ENCODE measurements at places on chromosomes 2 and 18. TPM values are rescaled to one million over a fixed set of nuclear protein-coding genes. Genes with fewer than 3 reads are reported as not detected.

DNA sequence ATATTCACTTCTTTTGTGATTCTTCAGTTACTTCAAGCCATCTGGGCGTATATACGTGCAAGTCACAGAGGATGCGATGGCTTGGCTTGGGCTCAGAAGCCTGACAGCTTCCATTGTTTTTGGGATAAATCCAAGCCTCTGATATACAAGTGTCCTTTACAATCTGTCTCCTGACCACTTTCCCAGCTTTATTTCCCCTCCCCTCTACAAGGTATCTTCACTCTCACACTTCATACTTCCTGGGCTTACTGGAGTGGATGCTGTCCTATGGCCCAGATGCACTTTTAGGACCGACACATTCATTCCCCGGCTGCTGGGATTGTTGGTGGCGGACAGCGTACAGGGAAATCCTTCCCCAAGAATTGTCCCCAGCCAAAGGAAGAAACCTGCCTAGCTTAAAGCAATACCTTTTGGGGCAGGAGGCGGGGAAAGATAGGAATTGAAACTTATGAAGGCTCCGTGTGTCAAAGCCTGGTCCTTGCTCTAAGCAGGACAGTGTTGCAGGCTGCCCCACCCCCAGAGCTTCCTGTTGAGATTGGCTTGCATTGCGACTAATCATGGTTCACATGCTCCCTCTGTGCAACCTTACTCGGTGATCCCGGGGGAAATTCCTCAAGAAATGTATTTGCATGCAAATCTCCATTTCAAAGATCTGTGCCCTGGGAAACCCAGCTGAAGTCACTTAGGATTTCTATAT, 802.9 kb upstream of the ID2 start:
- no peak overlapping the region for H3K4me3 ChIP-seq
- H3K27me3 ChIP-seq, result peaks cover 10% of the 10 kb centered on the region
- H3K27ac ChIP-seq, result no peak overlapping the region
- H3K4me1 ChIP-seq, result peaks cover 6% of the 10 kb centered on the region

- no peak overlapping the region for H3K4me3 ChIP-seq
- H3K4me1 ChIP-seq, result no peaks in the 10 kb centered on the region
- no peak for DNase-seq
Observed at GRCh38 chr2:118903029-118903351, 39.0 kb upstream of the MARCO start.

DNA sequence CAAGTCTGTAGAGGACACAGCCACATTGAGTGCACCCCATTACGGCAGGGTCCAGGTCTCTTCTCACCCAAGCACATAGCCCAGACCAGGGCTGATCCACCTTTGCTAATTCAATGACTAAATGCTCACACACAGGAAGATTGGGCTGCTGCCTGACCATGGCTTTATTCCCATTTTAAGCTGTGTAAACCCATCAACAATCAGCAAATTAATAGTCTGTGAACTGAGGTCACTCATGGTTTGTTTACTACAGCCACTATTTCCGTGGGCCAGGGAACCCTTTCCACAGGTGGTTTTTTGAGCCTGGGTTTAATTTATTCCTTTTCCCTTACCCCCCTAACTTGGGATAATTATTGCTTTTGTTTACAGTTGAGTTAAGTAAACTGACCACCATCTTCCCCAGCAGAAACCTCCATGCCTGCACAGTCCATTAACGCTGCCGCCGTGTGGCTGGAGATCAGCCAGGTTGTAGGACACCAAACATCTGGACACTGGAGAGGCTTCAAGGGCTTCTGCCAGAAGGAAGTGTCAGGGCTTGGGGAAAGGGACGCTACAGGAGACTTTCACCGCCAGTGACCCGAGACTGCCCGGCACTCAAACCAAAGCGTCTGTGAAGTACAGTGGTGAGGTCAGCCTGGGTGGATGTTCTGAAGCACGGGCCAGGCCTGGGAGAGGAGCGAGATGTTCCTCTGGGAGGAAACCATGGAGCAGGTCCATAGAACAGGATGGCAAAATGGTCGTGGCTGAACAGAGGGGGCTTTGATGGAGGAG, 282.9 kb downstream of the DYSF start:
- no peak overlapping the region for H3K4me3 ChIP-seq
- no peak overlapping the region for H3K27ac ChIP-seq
- no peak for DNase-seq
- no peaks in the 10 kb centered on the region for H3K36me3 ChIP-seq
- H3K27me3 ChIP-seq, result peaks cover 5% of the 10 kb centered on the region

- no peak overlapping the region for H3K27ac ChIP-seq
- peaks cover 12% of the 10 kb centered on the region for H3K4me1 ChIP-seq
- H3K36me3 ChIP-seq, result peaks cover 1% of the 10 kb centered on the region
- no peak overlapping the region for H3K4me3 ChIP-seq
- no peaks in the 10 kb centered on the region for H3K27me3 ChIP-seq
- no peak for DNase-seq
Observed at GRCh38 chr2:774436-774835, 97.2 kb upstream of the TMEM18 start.

GRCh38 chr2:205751569-205752031, 69.3 kb downstream of the NRP2 start:
- H3K4me3 ChIP-seq, result no peak overlapping the region
- H3K4me1 ChIP-seq, result peaks cover 8% of the 10 kb centered on the region
- no peak for DNase-seq

- H3K4me1 ChIP-seq, result no peaks in the 10 kb centered on the region
- no peak overlapping the region for H3K4me3 ChIP-seq
- H3K27ac ChIP-seq, result no peak overlapping the region
- peaks cover 32% of the 10 kb centered on the region for H3K27me3 ChIP-seq
Observed at GRCh38 chr2:143823876-143824275, 694.7 kb downstream of the ARHGAP15 start.

DNA sequence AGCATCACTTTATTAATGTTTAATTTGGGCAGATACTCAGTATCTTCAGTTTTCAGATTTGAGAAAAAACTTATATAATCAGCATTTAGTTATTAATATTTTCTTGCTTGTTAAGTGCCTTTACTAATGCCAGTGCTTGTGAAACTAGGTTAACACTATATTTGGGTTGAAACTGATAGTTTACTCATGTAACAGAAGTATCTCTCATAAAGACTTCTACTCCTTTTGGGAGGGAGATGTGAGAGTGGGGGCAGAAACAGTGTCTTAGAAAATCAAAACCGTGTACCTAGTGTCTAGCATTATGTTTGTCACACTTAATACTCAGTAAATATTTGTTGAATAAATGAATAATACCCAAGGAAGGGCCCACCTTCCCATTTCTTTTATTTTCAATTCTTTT, 129.5 kb downstream of the MSTN start:
- no peak for DNase-seq
- H3K27ac ChIP-seq, result no peak overlapping the region
- H3K4me3 ChIP-seq, result no peak overlapping the region
- no peaks in the 10 kb centered on the region for H3K27me3 ChIP-seq

DNA sequence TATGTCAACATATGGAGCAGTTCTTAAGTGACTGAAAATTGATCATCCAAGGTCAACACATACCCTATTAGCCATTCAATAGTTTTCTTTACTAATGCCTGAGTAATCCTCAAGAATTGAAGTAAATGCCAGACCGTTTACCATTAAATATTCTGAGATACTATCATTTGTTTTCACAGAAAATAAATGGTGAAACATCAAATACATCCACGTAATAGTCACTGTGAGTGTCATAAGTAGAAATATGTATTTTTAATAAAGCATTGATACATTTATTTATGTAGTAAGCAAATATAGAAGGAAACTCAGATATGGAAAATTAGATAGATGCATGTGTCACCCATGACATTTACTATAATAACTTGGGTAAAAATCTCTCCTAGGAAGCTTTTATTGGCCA, 927.8 kb upstream of the NRXN1 start:
- H3K36me3 ChIP-seq, result no peaks in the 10 kb centered on the region
- H3K27ac ChIP-seq, result no peak overlapping the region
- H3K4me1 ChIP-seq, result no peaks in the 10 kb centered on the region
- no peaks in the 10 kb centered on the region for H3K27me3 ChIP-seq

DNA sequence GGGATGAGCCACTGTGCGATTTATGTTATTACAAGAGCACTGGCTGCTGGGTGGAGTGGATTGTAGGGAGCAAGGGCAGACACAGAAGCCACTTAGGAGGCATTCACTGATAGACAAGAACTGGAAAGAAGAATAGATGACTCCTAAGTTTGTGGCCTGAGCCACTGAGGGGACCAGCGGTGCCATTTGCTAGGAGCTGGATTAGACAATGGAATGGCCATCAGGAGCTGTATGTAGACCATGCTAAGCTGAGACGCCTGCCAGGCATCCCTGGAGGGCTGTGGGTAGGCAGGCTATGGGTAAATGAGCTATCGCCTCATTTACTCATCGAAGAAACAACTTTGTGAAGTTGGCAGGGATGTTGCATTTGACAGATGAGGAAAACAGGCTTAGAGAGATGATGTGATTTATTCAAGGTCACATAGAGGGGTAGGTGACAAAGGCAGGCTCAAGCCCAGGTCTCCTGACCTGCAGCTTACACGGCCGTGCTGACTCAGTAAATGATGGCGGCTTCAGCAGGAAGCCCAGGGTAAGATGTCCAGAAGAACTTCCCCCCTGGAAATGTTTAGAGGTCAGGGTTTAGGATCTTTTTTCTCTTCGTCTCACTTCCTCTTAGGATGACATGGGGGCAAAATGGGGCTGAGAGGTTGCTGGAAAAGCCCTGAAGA, 2.8 kb downstream of the MFSD2B start:
- DNase-seq, result no peak
- H3K36me3 ChIP-seq, result no peaks in the 10 kb centered on the region
- H3K27me3 ChIP-seq, result peaks cover 36% of the 10 kb centered on the region
- H3K4me3 ChIP-seq, result no peak overlapping the region
- H3K4me1 ChIP-seq, result no peaks in the 10 kb centered on the region

- no peak for DNase-seq
- H3K4me3 ChIP-seq, result no peak overlapping the region
- H3K4me1 ChIP-seq, result no peaks in the 10 kb centered on the region
- no peaks in the 10 kb centered on the region for H3K36me3 ChIP-seq
- H3K27me3 ChIP-seq, result peaks cover 5% of the 10 kb centered on the region
Observed at GRCh38 chr2:151157000-151157735, 104.5 kb downstream of the RBM43 start.

DNA sequence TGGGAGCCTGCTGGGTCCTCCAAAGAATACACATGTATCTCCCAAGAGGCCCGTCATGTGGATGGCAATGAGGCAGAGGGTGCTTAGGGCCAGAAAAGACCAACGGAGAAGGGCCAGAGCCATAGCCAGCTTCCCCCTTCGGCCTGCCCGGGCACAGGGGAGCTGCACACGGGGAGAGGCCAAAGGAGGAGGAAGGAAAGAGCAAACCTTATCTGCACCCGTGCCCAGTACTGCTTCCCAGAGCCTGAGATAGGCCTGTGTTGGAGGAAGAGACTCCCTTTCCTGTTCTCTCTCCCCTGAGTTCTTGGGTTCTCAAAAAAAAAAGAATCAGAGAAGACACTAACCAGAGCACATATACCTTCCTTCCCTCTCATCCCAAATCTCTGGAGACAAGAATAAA, 250.3 kb downstream of the ANAPC1 start:
- H3K27me3 ChIP-seq, result peaks cover 53% of the 10 kb centered on the region
- peak overlapping the region; percentile 61 for H3K4me3 ChIP-seq
- DNase-seq, result no peak
- peaks cover 27% of the 10 kb centered on the region for H3K4me1 ChIP-seq

GRCh38 chr2:216936954-216937357, 77.1 kb upstream of the TNP1 start:
- no peak overlapping the region for H3K27ac ChIP-seq
- no peak for DNase-seq
- no peaks in the 10 kb centered on the region for H3K36me3 ChIP-seq
- H3K4me3 ChIP-seq, result no peak overlapping the region
- H3K4me1 ChIP-seq, result no peaks in the 10 kb centered on the region
- no peaks in the 10 kb centered on the region for H3K27me3 ChIP-seq

- peak overlapping the region; percentile 81 for H3K27ac ChIP-seq
- H3K4me3 ChIP-seq, result peak overlapping the region; percentile 52
Observed at GRCh38 chr2:216083464-216084281, 2.0 kb downstream of the TMEM169 start.

DNA sequence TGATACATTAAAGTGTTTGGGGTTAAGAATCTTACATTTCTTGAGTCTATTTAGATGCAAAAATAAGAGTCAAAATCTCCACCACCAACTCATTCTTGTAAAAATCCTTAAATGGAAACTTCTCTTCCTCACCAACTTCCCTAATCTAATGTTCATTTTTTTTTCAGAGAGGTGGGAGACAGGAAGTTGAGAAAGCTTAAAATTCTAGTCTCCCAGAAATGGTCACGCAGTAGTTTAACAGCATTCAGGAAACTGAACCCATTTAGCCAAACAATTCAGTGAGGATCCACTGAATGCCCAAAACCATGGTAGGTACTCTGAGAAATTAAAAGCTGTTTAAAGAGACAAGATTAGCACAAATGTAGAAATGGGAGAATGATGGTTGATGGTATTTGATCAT, 69.0 kb downstream of the TXNL1 start:
- H3K36me3 ChIP-seq, result no peaks in the 10 kb centered on the region
- DNase-seq, result no peak
- no peak overlapping the region for H3K27ac ChIP-seq
- H3K4me1 ChIP-seq, result no peaks in the 10 kb centered on the region
- H3K4me3 ChIP-seq, result no peak overlapping the region
- no peaks in the 10 kb centered on the region for H3K27me3 ChIP-seq

DNA sequence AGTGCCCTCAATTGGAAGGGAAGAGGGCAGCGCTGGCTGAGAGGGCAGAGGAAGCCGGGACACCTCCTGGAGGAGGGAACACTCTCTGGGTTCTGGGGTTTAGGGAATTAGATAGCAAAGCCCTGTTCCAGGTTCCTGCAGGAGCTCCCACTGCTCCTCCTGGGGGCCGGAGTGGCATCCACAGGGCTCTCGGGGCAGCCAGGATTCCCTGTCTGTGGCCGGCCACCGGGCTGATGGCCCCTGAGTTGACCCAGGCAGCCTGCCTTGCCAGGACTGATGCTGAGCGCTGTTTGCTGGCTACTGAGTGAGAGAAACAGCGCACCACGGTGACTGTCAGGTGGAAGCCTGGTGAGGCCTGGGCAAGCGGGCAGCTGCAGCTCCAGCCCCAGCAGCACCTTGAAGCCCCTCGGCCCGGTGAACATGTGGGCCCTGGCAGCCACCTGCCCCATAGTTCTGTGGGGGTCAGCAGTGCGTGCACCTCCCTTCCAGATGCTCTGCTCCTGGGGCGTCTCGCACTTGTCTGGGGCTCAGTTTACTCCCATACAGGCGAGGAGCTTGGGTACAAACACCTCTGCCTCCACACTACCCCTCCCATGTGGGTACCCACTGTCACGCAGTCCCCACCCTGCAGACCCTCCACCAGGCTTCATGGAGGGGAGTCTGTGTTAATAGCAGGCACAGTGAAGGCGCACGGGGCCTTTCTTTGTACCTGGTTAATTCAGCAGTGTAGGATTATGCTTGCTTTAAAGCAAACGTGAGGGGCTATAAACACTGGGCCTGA, 7.7 kb upstream of the ALLC start:
- H3K4me3 ChIP-seq, result peak overlapping the region; percentile 75
- H3K27ac ChIP-seq, result peak overlapping the region; percentile 38
- no peak for DNase-seq
- peaks cover 17% of the 10 kb centered on the region for H3K4me1 ChIP-seq

- DNase-seq, result no peak
- H3K4me1 ChIP-seq, result peaks cover 7% of the 10 kb centered on the region
- no peak overlapping the region for H3K4me3 ChIP-seq
- H3K27ac ChIP-seq, result no peak overlapping the region
Observed at GRCh38 chr2:27009716-27010115, 23.0 kb upstream of the TMEM214 start.

The CPS1 gene
- total RNA-seq, result 3.3 TPM

The VSNL1 gene
- not detected for total RNA-seq

The MYO7B gene
- 0.50 TPM for total RNA-seq

The SCG2 gene
- not detected for total RNA-seq

The NT5C1B gene
- total RNA-seq, result not detected

The ARHGEF4 gene
- 1.7 TPM for total RNA-seq

The PRKAG3 gene
- total RNA-seq, result not detected

The GAREM1 gene
- total RNA-seq, result 0.19 TPM

The MTCL1 gene
- 0.38 TPM for total RNA-seq

Measured in activated T-cell treated with anti-CD3 and anti-CD28 coated beads, Interleukin-2, amount 50 U/mL, for 72 hours (primary cell).